Activated naive CD4-positive, alpha-beta T cell treated with anti-CD3 and anti-CD28 coated beads, Interleukin-2, amount 50 U/mL, for 72 hours (primary cell): ENCODE measurements at places on chromosomes 3 and 15. TPM values are rescaled to one million over a fixed set of nuclear protein-coding genes. Genes with fewer than 3 reads are reported as not detected.
A peak's percentile ranks its signal among the peaks of the same experiment; 100 is the strongest.

DNA sequence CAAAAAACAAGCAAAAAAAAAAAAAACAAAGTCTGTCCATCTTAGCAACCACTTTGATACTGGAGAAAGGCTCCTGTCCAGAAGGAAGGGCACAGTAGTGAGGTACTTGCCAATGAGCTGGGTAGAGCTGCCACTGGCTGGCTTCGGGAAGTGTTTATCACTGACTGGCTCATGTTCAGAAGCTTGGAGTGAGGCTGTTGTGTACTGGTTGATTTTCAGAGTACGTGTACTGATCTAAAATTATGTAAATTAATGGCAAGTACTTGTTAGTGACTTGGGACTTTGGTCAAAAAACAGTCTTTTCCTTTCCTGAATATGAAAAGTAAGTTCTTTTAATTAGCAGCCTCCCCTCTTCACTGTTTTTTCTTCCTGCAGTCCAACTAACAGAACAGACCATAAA is 979 bp upstream of the ZNF621 start:
- DNase-seq, result no peak

The SLC27A2 gene
- total RNA-seq, result 20.1 TPM

DNA sequence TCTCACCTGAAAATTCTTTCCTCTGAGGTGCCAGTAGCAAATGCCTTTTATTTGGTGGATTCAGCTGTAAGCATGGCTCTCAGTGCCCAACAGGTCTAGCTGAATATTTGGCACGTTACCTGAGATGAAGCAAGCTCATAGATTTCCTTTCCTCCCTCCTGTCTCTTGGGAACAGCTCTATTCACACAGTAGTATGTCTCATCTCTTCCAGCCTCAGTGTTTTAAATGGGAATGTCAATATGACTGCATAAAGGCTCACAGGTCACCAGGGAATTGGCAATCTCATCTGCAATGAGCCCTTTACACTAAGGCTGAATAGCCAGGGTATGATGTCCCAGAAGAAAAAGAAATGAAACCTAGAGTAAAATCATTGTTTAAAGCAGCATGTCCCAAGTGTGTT is 733.5 kb downstream of the NTRK3 start:
- no peak for DNase-seq

The MKRN3 gene
- total RNA-seq, result 0.46 TPM

DNA sequence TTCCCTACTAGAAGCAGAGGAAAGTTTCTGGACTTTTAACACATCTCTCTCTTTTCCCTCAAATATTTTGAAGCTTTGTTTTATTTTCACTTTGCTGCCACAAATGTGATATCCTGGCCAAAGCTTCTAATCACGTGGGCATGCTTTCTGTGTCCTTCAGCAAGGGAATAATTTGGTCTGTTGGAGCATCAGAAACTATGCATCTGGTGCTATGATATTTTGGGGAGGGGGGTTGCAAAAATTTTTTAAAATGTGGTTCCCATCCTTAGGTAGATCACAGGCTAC is 254.2 kb downstream of the GAP43 start:
- DNase-seq, result no peak

- no peak for DNase-seq
Measured at GRCh38 chr15:65466901-65467300, 44.2 kb upstream of the IGDCC4 start.

DNA sequence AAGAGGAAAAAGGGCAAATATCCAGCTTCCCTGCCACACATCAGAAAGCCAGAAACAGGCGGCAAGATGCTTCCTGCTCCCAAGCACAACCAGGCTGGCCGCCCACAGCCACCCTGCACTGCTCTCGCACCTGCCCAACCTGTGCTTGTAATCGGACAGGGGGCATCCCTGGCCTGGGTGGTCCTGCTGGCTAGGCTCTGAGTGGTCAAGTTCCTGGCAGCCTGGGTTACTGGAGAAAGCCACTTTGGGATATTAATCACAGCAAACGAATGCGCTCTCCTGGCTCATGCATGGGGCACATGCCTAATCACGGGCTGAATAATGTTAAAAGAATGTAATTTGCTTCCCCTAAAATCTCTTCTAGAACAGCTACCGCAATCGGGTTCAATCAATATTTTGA is 442.4 kb downstream of the MCTP2 start:
- DNase-seq, result no peak

- peak; percentile 65 for DNase-seq
Measured at GRCh38 chr3:46705022-46705530, 3.9 kb downstream of the TMIE start.

DNA sequence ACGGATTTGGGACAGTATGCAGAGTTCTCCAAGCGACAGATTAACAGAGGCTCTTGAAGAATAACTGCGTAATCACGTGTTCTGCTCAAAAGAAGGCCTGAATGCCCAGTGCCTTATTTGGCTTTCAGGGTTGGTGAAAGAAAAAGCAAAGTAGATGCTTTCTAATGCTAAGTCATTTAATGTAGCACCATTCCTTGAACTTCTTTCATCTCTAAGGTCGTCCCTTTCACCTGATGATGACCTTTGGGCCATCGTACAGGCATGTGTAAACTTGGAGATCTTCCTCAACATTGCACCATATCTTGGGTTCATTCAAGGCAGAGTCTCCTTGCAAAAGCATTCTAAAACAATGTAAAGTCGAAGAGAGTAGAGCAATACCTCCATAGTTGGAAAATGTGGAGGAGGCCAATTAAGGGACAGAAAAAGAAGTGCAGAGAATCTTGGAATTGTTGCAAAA is 48.9 kb downstream of the TMEM44 start:
- no peak for DNase-seq

DNA sequence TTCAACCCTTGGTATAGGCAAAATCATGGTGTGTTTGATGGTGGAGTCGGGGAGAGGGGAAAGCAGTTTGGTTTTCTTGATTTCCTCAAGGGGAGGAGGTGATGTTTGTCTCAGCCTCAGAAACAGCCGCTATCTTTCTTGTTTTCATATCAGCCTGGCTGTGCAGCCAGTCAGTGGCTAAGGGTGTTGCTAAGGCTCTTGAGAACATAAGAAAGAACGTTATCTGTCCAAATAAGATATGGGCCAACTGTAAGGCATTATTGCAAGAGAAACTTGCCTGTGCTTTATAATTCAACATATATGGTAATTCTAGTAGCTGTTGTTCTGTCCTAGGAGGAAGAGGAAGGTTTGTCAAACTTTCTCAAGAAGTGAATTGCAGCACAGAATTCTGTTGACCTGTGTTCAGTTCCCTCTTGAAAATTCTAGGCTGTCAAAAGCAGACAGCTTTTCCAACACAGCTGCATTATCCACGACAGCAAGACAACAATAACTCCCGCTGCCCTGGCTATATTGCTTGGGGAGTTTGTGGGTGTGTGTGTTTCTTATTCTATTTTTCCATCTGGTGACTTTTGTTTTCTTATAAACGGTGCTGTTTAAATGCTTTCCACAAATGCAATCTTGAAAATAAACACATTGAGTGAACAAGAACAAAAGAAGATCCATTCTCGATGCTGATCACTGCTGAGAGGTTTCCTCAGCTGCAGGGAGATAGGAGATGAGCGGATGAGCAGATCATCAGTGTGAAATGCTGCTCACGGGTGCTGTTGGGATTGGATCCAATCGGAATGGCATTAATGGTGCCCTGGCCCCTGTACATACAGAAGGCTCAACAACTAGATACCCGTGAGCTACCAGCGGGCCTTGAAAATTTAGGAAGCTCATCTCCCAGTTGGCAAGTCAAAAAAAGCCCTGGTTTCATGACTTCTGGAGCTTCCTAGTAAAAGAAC is 90.8 kb upstream of the TNFAIP8L3 start:
- no peak for DNase-seq

The PIAS1 gene
- 43.9 TPM for total RNA-seq

The SYNPR gene
- total RNA-seq, result not detected

GRCh38 chr3:83946554-83946953 is 1012.2 kb upstream of the CADM2 start:
- DNase-seq, result no peak

The SCN11A gene
- total RNA-seq, result 0.21 TPM

DNA sequence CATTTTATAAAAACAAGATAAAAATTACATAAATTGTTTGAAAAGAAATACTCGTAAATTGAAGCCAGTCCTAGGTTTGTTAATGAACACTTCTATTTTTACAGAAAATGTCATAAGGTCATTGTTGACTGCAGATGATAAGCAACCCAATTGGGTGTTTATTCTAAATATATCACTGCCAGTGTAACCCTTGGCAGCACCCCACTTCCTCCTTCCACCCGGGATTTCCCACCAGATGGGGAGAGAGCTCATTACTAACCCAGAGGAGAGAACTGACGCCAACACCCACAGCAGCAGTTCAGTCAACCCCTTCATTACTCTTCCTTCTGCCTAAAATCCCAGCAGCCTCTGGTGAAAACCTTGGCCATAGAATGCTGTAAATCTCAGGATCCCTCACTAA is 307.6 kb downstream of the GAP43 start:
- DNase-seq, result no peak

GRCh38 chr3:40505599-40506462 is at the start of gene ZNF620:
Gene ZNF620 (plus strand): TSS chr3:40506039. CDS start chr3:40506353, 314 bp downstream.
- DNase-seq, result peak; percentile 65

GRCh38 chr3:155069729-155070128 is 10.4 kb upstream of the MME start:
- no peak for DNase-seq

DNA sequence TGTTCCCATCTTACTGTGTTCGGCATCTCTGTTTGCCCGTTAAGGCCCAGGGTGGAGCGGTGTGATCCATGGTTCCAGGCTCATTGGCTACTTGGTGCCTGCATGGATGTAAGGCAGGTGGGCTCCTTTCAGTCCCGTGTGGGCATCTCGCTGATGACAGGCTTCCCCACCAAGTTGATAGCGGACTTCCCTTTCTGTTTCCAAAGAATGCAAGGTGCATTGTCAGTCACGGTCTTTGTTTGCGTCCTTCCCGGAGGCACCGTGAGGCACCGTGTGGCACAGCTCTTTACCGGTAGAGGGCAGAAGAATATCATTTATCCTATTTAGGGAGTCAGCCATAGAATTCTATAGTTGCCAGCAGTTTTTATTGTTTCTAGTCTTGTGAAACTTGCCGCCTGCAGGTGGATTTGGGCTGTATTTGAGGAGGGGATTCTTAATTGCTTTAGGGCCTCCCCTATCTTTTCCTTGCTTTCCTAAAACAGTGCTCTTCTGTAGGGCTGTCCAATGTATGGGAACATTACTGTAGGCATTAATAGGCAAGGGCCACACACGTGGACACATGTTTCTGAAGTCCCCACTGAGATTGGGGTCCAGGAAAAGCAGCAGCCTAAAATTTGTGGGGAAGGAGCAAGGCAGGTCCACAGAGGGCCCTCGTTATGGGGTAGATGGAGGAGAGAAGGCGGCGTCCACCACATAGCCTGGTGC is 244.1 kb downstream of the SLCO3A1 start:
- DNase-seq, result no peak

The CLN6 gene
- total RNA-seq, result 55.1 TPM

DNA sequence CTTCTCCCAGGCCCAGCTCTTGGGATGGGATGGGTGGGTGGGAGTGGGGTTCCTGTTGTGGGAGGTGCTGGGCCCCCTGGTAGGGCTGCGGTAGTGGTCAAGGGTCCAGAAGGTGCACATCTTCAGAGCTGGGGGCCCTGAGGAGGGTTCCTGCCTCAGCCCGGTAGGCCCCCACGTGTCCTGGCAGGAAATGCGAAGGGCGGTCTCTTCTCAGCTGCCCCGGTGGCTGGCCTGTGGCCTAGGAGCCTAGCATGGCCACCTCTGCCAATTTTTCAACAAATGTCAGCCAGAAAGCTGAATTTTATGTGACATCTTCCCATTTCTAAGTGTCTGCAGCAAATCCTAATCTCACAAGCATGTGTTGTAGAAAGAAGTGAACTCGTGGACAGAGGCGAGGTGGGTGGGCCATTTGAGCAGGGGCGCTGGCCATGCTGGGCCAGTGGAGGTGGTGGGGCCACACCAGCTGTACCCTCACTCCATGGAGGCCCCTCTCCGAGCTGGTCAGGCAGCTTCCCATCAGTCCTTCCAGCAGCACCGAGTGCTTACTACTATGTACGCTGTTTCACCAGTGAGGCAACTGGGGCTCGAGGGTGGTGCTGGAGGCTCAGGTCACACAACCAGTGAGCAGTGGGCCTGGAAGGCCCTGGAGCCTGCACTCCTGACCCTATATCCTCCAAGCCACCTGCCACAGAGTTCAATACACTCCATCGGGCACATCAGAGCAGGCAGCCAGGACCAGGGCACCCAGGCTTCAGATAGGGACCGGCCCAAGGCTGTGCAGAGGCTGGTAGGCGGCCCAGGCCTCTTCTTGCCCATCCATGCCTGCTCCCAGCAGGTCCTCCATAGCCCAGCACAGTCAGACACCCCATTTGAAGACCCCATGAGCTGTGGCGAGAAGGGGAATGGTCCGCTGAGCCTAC is 23.2 kb downstream of the FBLN2 start:
- DNase-seq, result no peak

DNA sequence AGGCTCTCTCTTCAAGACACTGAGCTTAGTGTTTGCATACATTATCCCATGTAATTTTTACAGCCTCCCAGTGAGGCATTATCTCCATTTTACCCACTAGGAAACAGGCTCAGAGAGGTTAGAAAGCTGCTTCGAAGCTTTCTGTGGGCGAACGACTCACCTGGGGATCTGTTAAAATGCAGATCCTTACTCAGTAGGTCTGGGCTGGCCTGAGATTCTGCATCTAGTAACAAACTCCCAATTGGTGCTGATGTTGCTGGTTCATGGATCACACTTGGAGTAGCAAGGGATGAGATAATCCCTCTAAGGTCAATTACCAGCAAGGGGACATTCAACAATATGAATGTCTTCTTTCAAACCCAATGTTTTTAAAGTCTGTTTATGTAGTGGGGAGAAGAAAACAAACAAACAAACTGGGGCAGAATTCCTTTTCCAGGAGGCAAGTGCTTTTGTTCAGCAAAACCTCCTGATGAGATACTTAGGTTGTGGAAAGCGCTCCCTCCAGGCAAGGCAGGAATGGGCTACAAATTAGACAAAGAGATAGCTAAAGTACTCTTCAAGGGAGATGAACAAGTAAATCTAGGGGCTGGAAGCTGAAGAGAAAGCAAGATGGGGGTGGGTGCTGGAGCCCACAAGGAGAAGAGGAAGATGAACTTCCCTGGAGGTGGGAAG is 311.9 kb downstream of the SHQ1 start:
- DNase-seq, result no peak

DNA sequence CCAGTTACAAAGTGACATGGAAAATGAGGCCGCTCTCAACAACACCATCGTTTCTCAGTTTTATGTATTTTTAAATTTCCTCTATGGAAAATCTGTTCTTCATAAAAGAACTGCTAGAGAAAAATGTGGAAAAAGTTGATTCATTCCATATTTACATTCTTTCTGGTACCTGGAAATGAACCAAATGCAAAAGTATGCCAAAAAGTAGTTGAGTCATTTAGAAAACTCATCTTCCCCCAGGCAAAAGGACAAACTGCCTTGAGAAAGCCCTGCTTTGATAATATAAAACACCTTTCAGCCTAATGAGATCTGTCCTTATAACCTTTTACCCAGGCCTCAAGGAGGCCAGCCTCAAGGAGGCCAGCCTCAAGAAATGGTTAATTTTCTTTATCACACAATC is 283.0 kb upstream of the VEPH1 start:
- DNase-seq, result no peak

- no peak for DNase-seq
Measured at GRCh38 chr3:9732740-9733115, 1.2 kb downstream of the BRPF1 start.

- no peak for DNase-seq
Measured at GRCh38 chr3:24299246-24299805, 195.3 kb downstream of the THRB start.
